Neural crest cell (in vitro differentiated cells): ENCODE measurements at places on chromosomes 6 and 20.

DNA sequence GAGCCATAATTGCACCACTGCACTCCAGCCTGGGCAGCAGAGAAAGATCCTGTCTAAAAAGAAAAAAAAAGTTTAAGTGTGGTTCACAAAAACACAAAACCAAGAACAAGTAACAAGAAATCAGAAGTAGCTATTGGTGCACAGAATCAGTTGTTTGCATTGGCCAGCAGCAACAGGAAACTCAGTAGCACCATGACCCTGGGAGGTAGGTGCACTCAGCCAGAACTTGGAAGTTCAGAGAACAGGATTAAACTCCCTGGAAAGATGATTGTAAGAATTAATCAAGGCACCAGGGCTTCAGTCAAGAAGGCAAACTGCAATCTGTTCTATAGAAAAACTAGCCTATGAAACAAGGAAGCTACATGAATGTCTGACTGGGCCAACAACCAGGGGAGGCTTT, 267.9 kb downstream of the COL12A1 start:
- DNase-seq, result no peak

DNA sequence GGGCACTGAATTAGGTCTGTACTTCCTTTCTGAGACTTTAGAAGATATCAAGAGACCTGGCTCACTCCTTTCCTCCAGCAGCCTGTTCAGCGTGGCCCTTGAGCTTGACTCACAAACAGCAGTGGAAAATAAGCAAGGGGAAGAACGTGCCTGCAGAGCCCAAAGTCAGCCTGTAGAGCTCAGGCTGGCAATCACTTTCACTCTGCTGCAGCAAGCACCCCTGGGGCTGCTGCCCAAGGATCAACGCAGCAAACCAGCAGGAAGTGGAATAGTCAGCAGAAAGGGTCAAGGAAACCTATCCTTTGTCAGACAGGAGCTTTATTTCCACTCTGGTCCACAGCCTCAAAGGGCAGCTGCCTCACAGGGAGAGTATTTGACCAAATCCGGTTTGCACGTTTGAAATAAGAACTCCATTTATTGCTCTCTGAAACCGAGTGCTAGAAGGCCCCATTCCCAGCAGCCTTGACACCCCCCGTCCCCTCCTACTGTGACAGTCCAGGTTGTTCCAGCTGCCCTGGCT, 77.4 kb downstream of the PRDM1 start:
- DNase-seq, result no peak

- no peak for DNase-seq
Measured at GRCh38 chr6:105890521-105891244, 195.5 kb upstream of the PRDM1 start.

DNA sequence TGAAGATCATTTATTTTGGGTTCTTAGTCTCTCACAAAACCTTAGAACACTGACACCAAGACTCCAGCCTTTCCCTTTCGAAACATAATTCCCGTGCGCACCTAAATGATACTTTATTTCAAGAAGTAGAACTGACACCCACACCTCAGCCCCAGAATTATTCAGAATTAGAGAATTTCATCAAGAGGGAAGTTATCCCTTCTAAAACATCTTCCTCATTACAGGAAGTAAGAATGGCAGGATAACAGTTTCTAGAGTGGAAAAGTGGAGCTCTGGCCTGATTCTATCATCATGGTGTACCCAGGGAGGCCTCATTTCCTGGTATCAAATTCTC, 1.4 kb upstream of the SRXN1 start:
- no peak for DNase-seq

GRCh38 chr6:15911753-15912504, 217.0 kb upstream of the MYLIP start:
- no peak for DNase-seq

DNA sequence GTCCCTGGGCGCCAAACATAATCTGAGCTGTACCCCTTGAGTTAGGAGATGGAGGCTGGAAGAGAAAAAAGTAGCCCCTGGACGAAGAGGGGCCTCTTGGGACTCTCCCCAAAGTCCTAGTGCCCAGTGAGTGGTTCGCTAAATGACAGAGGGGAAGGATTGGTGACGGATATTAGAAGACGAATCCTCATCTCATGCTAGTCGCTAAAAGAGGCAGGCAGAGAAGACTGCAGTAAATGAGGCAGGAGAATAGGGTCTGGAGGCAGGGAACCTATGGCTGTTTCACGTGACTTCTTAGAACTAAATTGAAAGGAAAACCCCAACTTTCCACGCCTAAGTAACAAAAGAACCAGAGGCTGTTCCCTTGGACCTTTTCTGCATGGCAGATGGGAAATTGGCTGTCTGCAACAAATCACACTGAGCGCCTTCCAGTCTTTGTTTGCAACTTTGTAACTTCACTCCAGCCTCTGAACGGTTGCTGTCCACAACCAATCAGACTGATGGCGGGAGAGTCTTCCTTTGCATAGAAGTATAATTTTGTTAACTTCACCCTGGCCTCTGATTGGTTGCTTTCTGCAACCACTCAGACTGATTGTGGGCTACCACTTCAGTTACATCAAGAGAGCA, 731 bp upstream of the RBL1 start:
- DNase-seq, result no peak

GRCh38 chr6:36818756-36819155, 20.5 kb downstream of the CPNE5 start:
- DNase-seq, result no peak

DNA sequence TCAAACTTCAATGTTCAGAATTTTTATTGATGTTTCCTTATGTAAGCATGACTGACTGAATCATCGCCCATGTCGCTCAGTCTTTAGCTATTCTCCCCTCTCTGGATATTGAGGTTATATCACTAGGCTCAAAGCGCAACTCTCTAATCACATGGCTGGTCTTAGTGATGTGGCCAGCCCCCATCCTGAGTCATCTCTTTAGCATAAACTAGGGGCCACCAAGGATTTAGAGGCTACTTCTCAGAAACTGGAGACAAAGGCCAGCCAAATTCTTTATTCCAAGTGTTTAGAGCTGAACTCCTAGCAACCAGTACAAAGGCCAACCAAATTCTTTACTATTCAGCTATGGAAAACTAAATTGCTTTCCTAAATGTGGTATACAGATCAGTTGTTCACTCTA, 61.4 kb downstream of the FAM135A start:
- no peak for DNase-seq

GRCh38 chr20:60935971-60936370, 316.1 kb upstream of the CDH4 start:
- no peak for DNase-seq

- DNase-seq, result no peak
Measured at GRCh38 chr6:148883270-148883669, 136.4 kb downstream of the UST start.

GRCh38 chr6:157569543-157569942, 188.6 kb downstream of the ZDHHC14 start:
- DNase-seq, result no peak

DNA sequence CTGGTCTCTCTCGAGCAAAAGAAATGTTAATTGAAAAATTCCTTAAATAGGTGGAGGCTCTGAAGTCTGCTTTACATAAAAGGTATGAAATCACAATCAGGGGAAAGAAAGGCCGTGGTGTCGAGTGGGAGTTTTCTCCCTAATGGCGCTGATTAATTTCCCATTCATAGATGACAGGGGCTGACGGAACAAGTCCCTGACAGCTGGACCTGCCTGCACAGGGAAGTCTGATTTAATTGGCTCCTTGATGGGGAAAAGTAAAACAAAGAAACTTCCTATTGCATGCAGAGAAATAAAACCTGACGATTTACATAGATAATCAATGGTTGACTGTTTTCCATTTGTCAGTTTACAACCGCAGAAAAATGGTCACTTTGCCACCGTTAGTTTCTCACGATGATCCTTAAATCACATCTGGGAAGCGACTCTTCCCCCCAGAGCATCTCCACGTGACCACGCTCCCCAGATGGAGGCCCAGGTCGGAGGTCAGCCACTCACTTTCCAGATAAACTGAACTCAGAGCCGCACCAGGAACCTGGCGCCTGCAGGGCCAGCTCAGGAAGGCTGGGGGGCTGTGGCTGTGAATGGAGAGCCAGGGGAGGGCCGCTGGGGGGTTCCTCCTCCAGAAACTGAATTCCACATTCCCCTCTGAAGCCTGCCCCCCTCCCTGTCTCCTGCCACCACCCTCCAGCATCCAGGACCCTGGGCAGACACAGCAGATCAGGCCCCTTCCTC, 55.3 kb downstream of the DLL1 start:
- DNase-seq, result no peak

DNA sequence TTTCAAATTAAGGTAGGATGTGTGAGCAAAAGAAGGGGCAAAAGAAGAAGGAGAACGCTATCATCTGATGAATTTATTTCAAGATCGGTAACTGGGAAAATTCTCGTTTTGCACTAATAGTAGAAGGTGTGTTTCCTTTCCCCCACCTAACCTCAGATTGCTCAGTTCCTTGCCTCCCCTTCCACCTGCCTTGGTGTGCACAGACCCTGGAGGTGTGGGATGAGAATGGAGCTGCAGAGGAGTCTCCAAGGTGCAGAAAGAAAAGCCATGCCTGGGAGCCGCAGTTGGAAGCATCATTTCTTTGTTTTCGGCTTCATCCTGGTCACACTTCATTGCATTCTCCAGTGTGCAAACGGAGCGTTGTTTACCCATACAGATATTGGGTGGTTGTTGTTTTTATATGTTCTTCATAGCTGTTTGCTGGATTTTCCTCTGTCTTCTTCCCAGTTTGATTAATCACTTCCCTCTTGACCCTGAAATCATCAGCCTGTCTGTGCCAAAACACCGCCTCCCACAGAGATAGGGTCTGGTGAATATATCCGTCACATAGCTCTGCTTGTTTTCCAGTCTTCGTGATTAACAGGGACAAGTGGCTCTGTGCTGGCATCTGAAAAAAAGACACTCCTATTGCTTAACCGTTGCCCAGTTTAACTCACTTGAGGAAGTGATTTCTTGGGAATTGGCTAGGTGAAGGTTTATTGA, 40.2 kb upstream of the NEDD9 start:
- DNase-seq, result no peak

DNA sequence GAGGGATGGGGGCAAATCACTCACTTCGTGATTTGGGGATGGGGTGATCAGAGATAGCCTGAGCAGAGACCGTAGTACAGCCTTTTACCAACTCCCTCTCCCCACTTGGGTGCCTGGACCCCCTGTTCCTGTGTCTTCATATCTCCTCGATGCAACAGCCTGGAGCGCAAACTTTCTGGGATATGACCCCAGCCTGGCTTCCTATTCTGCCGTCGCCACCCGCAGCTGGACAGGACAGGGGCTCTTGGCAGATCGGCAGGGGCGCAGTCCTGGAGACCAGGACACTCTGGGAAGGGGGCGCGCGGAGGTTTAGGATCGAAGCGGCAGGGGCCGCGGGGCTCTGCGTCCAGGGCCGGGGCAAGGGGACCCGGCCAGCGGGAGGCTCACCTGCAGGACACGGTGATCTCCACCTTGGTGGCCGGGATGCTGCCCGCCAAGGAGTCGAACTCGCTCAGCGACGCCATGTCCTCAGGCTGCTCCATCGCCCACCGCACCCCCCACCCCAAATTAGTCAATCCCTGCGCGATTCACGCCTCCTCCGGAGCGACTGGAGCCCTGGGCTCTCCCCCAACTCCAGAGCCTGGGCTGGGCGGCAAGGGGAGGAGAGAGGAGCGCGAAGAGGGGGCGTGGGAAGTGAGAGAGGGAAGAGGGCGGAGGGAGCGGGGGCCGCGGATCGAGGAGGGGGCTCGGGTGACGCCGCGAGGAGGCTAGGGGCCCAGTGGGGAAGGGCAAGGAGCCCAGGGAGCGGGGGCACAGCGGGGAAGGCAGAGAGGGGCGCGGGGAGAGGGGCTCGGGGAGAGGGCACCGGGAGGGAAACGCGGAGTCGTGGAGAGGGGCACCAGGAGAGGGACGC, at the start of gene CPNE5:
TSS of gene CPNE5 (minus strand) at position 549 of the 853 bp plus-strand sequence. CDS start at position 482, 67 bp downstream.
- DNase-seq, result no peak

DNA sequence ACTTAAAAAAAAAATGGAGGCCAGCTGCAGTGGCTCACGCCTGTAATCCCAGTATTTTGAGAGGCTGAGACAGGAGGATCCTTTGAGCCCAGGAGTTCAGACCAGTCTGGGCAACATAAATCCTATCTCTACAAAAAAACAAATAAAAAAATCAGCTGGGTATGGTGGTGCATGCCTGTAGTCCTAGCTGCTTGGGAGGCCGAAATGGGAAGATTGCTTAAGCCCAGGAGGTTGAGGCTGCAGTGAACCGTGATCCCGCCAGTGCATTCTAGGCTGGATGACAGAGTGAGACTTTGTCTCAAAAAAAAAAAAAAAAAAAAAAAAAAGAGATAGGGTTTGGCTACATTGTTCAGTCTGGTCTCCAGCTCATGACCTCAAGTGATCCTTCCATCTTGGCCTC, 29.7 kb downstream of the MYO6 start:
- DNase-seq, result no peak

DNA sequence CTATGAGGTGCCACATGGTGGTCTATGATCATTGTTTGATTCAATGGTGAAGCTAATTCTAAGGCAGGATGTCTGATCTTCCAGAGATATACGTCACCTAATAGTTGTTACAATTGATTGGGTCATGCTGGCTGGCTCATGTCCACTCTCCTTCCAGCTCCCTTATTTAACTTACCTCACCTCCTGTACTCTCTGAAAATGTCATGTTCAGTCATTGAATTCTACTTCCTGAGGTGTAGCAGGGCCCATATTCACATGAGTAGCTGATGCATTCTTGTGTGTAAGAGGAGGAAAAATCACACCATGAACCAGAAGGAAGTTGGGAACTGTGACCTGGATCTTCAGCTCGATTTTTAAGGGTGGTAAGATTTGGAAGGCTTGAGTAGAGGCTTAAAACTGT, 795.8 kb downstream of the QKI start:
- no peak for DNase-seq

GRCh38 chr6:19731282-19731681, 105.9 kb upstream of the ID4 start:
- DNase-seq, result no peak

GRCh38 chr20:11130554-11131166, 456.9 kb upstream of the JAG1 start:
- no peak for DNase-seq

- DNase-seq, result no peak
Measured at GRCh38 chr6:30926644-30927043, 5.3 kb downstream of the SFTA2 start.

DNA sequence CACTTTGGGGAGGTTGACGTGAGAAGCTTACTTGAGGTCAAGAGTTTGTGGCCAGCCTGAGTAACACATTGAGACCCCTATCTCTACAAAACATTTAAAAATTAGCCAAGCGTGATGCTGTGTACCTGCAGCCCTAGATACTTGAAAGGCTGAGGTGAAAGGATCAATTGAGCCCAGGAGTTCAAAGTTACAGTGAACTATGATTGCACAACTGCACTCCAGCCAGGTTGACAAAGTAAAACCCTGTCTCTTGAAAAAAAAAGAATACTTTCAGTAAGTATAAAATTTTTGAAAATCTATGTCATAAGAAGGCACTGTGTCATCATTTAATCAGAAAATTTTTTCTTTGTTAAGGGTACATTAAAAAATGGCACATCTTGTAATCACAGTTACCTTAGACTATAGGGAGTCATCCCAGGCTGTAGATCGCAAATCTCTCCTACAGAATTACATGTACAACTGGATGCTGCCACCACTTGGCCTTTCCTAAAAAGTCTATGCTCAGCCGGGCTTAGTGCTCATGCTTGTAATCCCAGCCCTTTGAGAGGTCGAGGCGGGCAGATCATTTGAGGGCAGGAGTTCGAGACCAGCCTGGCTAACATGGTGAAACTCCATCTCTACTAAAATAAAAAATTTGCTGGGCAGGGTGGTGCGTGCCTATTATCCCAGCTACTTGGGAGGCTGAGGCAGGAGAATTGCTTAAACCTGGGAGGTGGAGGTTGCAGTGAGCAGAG, 17.0 kb upstream of the MRS2 start:
- no peak for DNase-seq

- DNase-seq, result no peak
Measured at GRCh38 chr6:78770765-78771164, 96.6 kb upstream of the IRAK1BP1 start.

GRCh38 chr6:42403831-42404230, 47.9 kb downstream of the TRERF1 start:
- DNase-seq, result no peak
